ENCODE measurements at places on chromosomes 12 and 14. TPM values are rescaled to one million over a fixed set of nuclear protein-coding genes. Genes with fewer than 3 reads are reported as not detected.

GRCh38 chr12:80196419-80196818 lies 97.1 kb downstream of the OTOGL start:
- no peak for DNase-seq

DNA sequence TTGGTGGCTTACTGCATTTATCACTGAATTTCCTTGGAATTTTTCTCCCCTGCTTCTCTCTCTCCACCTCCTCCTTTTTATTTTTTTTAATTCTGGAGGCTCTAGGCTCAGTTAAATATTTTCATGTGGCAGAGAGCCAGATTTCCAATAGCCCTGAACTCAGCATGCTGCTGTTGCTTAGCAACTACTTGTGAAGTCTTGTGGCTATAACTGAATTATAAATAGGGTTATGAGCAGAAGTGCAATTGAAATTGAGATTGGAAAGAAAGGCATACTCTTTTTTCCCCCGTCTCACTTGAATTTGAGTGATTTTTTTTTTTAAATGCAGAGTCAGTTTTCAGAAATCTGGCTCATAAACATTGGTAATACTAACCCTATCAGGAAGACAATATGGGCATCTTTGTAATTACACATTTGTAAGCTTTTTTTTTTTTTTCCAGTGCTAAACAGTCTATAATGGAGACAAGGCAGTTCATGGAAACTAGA lies 38.3 kb downstream of the ATF7IP start:
- no peak for DNase-seq

GRCh38 chr14:51386983-51387735 lies 147.1 kb downstream of the TMX1 start:
- no peak for DNase-seq

DNA sequence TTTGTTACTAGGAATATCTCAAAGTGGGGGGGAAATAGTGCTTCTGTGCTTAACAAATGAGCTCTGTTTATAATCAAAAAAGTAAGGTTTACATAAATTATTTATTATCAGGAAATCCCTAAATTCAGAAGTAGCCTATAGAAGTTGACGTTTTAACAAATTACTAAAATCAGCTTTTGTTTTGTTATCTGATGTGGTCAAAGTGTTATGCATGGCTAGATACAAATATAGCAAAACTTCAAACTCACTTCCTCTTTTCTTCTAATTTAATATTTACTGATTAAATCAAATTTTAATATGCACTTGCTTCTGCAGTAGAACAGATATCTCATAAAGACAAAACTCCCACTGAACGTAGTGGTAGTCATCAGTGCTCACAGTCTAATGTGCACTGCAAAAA lies 47.5 kb downstream of the GARIN6 start:
- no peak for DNase-seq

- no peak for DNase-seq
Observed at GRCh38 chr12:102059343-102059742, 2.4 kb downstream of the WASHC3 start.

DNA sequence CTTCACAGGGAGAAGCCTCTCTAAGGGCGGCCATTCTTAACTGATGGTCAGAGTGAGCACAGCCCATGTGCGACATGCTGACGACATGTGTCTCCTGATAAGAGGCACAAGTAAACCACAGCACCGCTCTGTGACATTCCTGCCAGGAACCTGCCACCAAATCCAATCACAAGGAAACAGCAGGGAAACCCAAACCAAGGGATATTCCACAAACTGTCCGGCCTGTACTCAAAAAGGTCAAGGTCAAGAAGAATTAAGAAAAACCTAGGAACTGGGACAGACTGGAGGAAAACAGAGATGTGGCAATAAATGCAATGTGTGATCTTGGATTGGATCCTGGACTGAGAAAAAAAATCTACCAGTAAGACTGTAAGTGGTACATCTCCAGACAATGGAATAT lies 91.9 kb downstream of the SYNE3 start:
- DNase-seq = no peak

GRCh38 chr12:24038211-24038997 lies 88.9 kb upstream of the SOX5 start:
- no peak for DNase-seq

GRCh38 chr14:32531942-32532515 lies 202.9 kb downstream of the AKAP6 start:
- no peak for DNase-seq

GRCh38 chr12:9650151-9650576 lies 19.3 kb upstream of the CLEC2D start:
- no peak for DNase-seq

GRCh38 chr12:95212586-95212985 lies 4.7 kb downstream of the FGD6 start:
- no peak for DNase-seq

SLC10A1 gene
- not detected for total RNA-seq

DNA sequence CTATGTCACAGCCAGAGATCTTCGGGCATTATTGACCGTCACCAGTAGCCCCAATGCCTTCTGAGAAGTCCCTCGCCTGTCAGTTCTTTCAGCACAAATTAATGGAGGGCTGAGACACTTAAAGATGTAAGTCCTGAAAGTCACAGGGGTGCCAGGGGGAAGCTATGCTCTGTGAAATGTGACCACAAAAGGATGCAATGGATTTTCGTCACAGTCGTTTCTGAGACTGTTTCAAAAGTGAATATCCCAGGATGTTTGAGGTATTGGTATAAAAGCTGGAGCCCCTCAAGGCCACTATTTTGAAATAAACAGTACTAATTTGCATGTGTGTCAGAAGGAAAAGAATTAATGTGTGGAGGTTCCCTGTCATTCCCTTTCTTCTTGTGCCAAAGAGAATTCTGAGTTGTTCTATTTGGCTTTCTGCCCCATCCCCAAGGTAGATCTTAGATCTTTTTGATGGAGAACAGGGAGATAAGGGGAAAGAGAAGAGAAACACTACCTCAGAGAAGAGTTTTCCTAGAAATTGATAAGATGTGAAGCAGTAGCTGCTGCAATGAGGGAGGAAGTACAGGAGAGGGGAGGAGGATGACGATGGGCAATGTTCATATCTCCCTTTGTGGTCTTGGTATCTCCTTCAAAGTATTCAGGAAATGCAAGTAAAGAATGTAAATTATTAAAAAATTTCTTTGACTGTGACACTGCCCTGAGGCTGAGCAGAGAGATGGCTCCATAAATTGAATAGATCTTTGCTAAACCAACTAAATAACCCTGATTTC lies 101.8 kb upstream of the NAP1L1 start:
- no peak for DNase-seq

Data from glomerular endothelial cell (primary cell).